IPS DF 6.9 (cell line): ENCODE measurements at places on chromosomes 3 and 15.

DNA sequence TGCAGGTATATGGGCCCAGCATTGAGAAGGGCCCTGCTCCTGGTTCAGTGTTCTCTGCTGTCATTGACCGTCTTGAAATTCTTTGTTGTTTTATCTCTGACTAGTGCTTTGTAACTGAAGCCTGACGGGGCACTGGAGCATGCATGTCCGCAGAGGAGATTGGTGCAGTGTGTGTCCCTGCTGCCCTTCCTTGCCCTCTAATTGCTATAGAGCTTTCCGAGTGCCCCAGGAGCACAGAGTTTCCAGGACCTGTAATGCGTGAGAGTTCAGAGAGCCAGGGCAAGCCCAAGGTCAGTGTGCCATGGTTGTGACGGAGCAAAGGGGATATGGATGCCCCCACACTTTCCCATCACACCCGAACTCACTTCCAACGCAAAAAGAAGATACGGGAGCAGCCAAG is 174.3 kb upstream of the UBE3A start:
- no peak for DNase-seq

DNA sequence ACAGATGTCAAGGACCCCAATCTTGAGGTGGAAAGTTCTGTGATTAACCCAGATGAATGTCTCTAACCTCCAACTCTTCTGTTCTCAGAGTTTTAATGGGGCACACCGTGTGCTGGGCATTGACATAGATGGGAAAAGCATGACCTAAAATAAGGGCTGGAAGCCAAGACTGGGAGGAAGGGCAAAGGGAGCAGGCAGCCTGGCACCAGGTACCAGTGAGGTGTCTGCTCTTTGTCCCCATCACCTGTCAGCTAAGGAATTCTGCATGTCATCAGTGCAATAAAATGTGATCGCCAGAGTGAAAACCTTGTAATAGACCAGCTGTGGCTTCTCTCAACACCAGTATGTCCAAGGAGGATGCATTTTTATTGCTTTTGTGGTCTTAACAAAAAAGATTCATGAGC is 143.5 kb upstream of the TPM1 start:
- DNase-seq: no peak

- DNase-seq: no peak
Observed at GRCh38 chr15:56014677-56015076, 21.3 kb upstream of the NEDD4 start.

DNA sequence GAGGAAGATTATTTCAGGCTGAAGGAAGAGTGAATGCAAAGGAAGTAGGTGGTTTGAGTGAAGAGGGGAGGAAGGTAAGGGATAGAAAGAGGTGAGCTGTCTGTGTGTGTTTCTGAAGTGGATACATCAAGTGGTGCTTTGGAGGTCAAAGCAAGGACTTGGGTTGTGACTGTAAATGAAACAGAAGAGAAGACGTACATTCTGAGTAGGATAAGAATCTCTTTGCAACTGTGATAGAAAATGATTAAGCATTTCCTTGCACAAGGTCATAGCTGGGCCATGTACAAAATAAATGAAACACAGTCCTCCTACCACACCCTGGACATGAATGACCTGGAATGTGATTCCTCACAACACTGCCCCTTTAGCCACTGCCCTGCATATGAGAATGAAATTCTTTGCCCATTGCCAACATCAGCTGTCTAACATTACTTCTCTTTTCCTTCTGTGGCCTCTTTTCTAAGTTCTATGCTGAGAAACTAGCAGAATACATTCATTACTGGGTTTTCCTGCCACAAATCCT is 28.3 kb upstream of the MINDY4B start:
- no peak for DNase-seq

DNA sequence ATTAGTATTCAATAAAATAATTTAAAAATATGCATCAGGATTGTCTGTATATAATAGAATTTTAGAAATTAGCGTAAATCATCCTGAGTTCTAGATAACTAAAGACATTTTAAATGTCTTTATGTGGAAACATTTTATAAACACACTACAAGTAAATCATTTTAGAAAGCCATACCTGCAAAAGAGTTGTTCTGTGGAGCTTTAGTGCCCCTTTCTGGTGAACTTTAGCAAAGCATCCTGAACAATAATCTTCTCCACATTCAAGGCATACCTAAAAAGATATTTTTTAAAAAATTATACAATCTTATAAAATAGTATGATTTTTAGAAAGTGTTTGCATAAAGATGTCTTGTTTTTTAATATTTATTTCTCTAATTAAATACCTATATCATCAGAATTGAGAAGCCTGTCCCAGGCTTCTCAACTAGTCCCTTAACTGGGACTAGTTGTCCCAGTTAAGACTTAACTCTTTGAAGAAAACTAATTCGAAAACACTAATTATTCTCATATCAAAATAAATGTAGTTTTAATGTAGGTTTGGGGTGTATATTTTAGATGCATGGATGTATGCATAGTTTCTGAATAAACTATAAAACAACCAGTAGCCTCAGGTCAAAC is 29.7 kb downstream of the ZBBX start:
- DNase-seq: no peak

GRCh38 chr3:65776494-65776893 is 262.2 kb downstream of the MAGI1 start:
- DNase-seq: no peak

DNA sequence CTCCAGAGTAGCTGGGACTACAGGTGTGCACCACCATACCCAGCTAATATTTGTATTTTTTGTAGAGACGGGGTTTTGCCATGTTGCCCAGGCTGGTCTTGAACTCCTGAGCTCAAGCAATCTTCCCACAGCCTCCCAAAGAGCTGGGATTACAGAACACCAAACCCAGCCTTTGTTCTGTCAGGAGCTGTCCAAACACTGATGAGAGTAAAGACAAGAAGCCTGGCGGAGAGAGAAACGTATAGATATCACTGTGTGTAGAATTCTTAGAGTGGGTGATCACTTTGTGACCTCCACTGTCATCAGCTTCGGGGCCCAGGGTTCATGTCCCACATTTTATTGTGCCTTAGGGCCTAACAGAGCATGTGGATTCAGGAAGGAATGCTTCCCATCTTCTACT is 159.5 kb downstream of the SNRK start:
- DNase-seq: no peak

GRCh38 chr3:31240874-31241273 is 291.9 kb upstream of the STT3B start:
- DNase-seq: no peak
